Muscle of leg (tissue), 16 donors: ENCODE measurements at places on chromosomes 3 and 15.

DNA sequence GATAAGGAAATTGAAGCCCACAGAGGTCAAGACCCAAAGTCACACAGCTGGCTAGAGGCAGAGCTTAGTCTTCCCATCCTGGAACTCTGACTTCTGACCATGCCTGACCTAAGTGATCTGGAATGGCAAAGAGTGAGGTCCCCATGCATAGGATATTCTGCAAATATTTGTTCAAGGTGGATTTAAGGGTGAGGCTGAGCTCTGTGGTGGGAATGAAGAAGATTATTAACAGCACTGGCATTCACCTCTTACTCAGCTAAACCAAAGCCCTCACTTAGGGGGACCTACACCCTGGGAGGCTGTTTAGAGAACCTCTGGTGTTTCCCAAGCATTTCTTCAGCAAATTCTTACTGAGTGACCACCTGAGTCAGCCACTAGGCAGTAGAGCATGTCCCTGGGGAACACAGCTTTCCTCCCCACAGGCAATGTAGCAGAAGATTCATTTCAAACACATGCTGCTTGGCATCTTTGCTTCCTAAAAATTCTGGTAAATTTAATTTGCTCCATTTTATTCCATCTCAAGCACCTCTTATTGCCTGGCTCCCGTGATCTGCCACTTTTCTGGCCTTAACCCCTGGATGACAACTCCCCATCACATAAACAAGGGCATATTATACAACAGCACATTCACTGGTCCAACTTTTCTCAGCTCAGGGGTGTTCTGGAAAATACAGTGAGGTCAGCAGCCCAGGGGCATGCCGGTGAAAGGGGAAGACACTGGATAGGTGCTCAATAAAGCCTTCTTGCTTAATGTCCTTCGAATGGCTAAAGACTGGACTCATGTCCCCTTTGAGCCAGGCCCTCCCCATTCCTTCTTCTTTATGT is 176.0 kb downstream of the ABHD5 start:
- no peak for DNase-seq
- H3K27me3 ChIP-seq, result peaks cover 5% of the 10 kb centered on the region
- H3K27ac ChIP-seq, result no peak overlapping the region
- no peak overlapping the region for H3K4me3 ChIP-seq
- no peaks in the 10 kb centered on the region for H3K36me3 ChIP-seq

GRCh38 chr3:131363275-131363674 is 18.3 kb upstream of the NUDT16 start:
- H3K27ac ChIP-seq, result no peak overlapping the region
- DNase-seq, result no peak
- H3K36me3 ChIP-seq, result no peaks in the 10 kb centered on the region
- peaks cover 10% of the 10 kb centered on the region for H3K4me1 ChIP-seq
- H3K4me3 ChIP-seq, result no peak overlapping the region
- no peaks in the 10 kb centered on the region for H3K27me3 ChIP-seq

DNA sequence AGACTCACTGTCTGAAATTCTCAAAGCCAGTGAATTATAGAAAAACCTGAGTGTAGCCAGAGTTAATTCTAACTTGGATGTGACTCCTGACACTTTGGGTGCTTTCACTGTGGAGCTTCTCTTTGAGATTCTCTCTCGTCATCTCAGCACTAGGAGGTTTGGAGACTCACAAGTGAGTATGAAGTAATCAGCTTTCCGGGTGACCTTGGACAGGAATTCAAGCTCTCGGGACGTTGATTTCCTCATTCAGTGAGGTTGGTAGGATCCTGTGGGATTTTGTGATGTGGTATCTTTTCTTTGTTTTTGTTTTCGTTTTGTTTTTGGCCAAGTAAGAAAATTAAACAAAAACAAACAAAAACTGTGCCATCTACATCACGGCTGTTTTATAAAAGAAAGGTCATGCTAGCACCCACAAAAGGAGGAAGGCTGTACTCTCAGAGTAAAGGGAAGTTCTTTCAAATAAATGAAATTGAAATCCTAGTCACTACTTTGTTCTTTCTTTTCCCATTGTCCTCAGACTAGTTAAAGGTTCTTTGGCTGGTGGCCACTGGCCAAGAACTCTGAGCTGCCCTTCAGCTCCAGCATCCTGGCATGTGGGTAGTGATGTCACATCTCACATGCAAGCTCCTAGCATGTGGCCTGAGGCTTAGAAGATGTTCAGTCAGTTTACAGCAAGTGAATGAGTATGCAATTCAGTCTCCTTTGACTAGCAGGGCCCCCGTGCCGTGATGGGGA is 263.3 kb upstream of the TPM1 start:
- H3K4me1 ChIP-seq, result peaks cover 10% of the 10 kb centered on the region
- H3K36me3 ChIP-seq, result peaks cover 58% of the 10 kb centered on the region
- H3K4me3 ChIP-seq, result no peak overlapping the region
- H3K27me3 ChIP-seq, result no peaks in the 10 kb centered on the region

- H3K4me1 ChIP-seq, result no peaks in the 10 kb centered on the region
- H3K4me3 ChIP-seq, result no peak overlapping the region
- H3K36me3 ChIP-seq, result no peaks in the 10 kb centered on the region
- H3K27me3 ChIP-seq, result no peaks in the 10 kb centered on the region
- no peak overlapping the region for H3K27ac ChIP-seq
Observed at GRCh38 chr3:105118905-105119304, 247.8 kb upstream of the ALCAM start.

DNA sequence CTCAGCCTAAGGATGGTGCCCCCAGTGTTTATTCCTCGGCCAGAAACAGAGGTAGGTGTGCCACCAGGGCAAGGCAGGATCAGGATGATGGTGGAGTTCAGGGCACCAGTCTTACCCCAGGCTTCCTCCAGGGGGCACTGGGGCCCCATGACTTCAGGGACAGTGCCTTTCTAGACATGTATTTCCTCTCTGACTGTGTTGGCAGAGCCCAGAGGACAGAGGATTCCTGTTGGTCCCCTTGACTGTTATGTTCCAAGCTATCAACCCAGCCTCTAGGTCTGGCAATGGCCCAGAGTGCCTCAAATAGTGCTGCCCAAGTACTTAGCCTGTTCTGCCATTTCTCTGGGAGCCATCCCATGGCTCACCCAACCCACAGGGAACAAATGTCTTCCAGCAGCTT is 2.8 kb downstream of the HEMK1 start:
- peak; percentile 81 for DNase-seq
- H3K27ac ChIP-seq, result no peak overlapping the region
- H3K27me3 ChIP-seq, result no peaks in the 10 kb centered on the region
- H3K4me3 ChIP-seq, result no peak overlapping the region
- peaks cover 34% of the 10 kb centered on the region for H3K4me1 ChIP-seq
- peaks cover 47% of the 10 kb centered on the region for H3K36me3 ChIP-seq

DNA sequence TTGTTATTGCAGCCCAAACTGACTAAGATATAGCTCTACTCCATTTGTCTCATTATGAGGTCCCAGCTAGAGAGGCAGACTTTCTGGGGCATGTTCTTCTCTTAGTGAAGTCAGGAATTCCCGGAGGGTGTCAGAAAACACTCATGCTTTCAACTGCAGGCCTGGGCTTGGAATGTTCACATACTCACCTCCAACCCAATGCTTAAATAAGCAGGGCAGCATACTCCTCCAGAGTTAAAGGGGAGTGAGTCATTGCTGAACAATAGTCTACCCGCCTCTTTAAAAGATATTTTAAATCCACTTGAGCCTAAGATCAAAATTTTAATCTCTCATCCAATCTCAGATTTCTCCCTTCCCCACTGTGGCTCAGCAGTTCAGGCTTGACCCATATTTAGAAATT is 167.8 kb upstream of the DPH6 start:
- no peaks in the 10 kb centered on the region for H3K36me3 ChIP-seq
- DNase-seq, result no peak
- no peaks in the 10 kb centered on the region for H3K27me3 ChIP-seq
- H3K4me3 ChIP-seq, result no peak overlapping the region
- no peaks in the 10 kb centered on the region for H3K4me1 ChIP-seq

GRCh38 chr3:101532783-101533602 is 20.0 kb upstream of the SENP7 start:
- H3K27ac ChIP-seq, result no peak overlapping the region
- peak; percentile 17 for DNase-seq
- no peak overlapping the region for H3K4me3 ChIP-seq
- no peaks in the 10 kb centered on the region for H3K4me1 ChIP-seq
- H3K27me3 ChIP-seq, result no peaks in the 10 kb centered on the region
